ENCODE measurements at places on chromosomes 16 and 17.

DNA sequence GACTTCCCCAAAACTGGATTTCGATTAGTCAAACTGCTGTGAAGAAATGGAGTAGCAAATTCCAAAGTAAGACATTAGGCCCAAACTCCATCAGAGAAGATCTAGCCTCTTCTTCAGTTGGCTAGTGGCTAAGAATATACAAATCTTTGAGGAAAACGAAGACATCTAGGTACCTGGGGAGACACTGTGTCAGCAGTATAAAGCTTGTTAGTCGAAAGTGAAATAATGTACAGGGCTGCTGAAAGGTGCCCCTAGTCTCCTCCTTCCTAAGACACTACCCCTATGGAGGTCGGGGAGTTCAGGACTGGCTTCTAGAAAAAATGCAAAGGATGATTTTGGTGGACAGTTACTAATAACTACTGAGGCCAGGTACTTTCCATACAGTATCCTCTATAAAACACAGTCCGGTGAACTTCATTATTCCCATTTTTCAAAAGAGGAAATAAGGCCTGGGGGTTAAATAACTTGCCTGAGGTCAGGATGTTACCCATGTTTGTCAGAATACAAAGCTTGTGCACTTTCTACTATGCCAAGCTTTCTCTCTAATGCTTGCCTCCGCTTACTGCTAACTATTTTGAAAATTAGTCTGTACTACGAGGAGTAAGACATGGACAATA lies 15.0 kb downstream of the DNAJC7 start:
- DNase-seq, result no peak

- peak; percentile 54 for DNase-seq
Observed at GRCh38 chr16:14302399-14303181, 231.5 kb downstream of the MRTFB start.

- no peak for DNase-seq
Observed at GRCh38 chr17:66313995-66314659, 11.7 kb downstream of the PRKCA start.

DNA sequence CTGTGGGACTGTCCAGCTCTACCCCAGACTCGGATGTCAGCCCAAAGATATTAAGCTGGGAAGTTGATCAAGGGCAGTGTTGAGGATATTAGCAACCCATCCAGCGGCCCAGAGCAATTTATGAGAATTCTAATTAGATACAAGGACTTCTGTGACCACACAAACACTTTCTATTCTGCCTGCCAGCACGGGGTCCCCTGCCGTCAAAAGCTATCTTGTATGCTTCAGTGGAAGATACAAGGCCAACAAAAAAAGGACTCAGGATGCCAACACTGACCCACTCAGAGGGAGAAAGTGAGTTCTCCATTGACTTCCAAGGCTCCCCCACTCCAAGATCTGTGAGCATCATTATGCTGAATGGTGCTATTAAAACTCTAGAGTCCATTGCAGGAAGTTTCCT lies 390.7 kb downstream of the GRIN2A start:
- DNase-seq, result no peak

GRCh38 chr16:57509231-57509923 lies 23.1 kb upstream of the DOK4 start:
- DNase-seq, result no peak

GRCh38 chr17:33811984-33812577 lies 443.0 kb upstream of the CCL2 start:
- no peak for DNase-seq

- no peak for DNase-seq
Observed at GRCh38 chr17:65456368-65457151, 104.9 kb downstream of the AXIN2 start.

DNA sequence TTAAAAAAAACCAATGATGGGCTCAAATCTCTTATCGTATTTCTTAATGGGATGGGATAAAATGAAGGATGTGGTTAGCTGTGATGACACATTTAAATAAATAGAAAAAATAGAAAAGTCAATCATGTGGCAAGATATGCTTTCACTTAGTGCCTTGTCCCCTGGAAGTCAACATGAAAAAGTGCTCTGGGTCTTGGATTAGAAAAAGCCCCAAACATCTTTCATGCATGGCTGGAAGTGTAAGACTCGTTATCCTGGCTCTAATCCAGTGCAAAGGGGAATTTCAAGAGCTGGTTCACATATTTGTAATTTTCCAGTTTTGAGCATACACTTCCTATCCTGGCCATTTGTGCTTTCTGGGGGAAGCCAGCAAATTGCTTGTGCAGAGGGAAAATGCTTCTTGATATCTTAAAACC lies 160.9 kb downstream of the MAP2K6 start:
- DNase-seq, result no peak

Measured in NCI-H146 (cell line).